ENCODE measurements at places on chromosomes 16 and 17. TPM values are rescaled to one million over a fixed set of nuclear protein-coding genes. Genes with fewer than 3 reads are reported as not detected.

- no peak for DNase-seq
Measured at GRCh38 chr16:57899771-57900661, 70.9 kb downstream of the CNGB1 start.

GRCh38 chr16:86930001-86930400 is 351.7 kb downstream of the FOXL1 start:
- no peak for DNase-seq

GRCh38 chr16:14140923-14141322 is 69.8 kb downstream of the MRTFB start:
- DNase-seq, result no peak

TPSG1 gene
- not detected for polyA plus RNA-seq

Measured in GM12878 (cell line).